ENCODE measurements at places on chromosomes 3 and 15. TPM values are rescaled to one million over a fixed set of nuclear protein-coding genes. Genes with fewer than 3 reads are reported as not detected.

- no peak for DNase-seq
Observed at GRCh38 chr3:11810276-11810675, 36.4 kb downstream of the TAMM41 start.

- DNase-seq, result peak; percentile 71
Observed at GRCh38 chr3:142993958-142994442, 7.4 kb upstream of the U2SURP start.

GRCh38 chr3:134710313-134710680 is 59.5 kb upstream of the KY start:
- DNase-seq, result no peak

DNA sequence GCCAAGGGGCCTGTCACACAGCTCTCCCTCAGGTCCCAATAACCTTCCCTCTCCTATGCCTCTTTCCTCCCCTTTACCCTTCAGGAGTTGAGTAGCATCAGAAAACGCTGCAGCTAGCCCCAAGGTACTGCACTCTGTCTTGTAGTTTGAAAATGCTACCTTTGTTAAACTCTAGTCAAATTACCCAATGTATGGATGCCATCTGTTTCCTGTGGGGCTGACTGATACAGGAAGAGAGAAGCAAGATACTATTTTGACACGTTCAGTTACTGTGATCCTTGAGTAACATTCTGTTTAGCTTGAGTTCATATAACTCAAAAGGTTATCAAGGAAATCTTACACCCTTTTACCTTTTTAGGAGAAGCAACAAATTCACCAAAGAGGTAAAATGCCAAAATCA is 493.1 kb downstream of the FHIT start:
- no peak for DNase-seq

Gene KCNH8
- 0.08 TPM for total RNA-seq

Gene SSR3
- total RNA-seq, result 145 TPM

- no peak for DNase-seq
Observed at GRCh38 chr3:26574766-26575165, 47.8 kb upstream of the LRRC3B start.

Gene AADACL2
- total RNA-seq, result not detected

- no peak for DNase-seq
Observed at GRCh38 chr3:3998140-3998922, 199.1 kb downstream of the LRRN1 start.

Gene GABRB3
- total RNA-seq, result 26.1 TPM

Gene UBE2E2
- 54.0 TPM for total RNA-seq

Gene SMCO1
- 10.7 TPM for total RNA-seq

DNA sequence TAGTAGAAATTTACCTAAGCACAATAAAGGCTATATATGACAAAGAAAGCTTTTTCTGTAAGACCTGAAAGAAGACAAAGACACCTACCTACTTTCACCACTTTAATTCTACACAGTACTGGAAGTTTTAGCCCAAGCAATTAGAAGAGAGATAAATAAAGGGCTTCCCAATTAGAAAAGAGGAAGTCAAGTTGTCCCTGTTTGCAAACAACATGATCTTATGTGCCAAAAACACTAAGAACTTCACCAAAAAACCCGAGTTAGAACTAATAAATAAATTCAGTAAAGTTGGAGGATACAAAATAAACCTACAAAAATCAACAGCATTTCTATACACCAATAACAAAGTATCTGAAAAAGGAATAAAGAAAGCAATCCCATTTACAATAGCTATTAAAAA is 190.9 kb downstream of the NR2F2 start:
- no peak for DNase-seq

DNA sequence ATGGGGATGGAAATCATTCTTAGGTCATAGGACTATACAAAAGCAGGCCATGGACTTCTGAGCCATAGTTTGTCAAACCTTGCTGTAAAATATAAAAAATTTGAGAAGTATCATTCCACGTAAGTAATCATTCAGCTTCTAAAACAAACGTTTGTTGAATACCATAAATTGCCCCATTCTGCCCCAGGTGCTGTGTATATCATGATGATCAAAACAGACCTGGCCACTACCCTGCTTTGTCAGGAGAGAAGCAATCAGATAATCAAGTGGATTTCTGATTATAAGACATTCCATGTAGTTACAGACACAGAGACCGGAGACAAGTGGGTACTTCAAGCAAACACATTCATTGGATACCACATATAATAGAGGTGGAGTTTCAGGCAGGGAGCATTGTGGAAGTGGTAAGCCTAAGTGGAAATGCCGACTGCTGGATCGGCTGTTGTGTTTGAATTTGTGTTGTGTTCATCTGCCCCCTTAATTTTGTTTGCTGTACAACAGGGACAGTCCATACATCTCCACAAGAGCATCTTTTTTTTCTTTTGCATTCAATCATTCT is 61.7 kb downstream of the TGFBR2 start:
- DNase-seq, result no peak

Gene PDZRN3
- total RNA-seq, result 30.8 TPM

Gene PLA2G4B
- total RNA-seq, result 7.2 TPM

GRCh38 chr3:26365706-26366105 is 256.9 kb upstream of the LRRC3B start:
- DNase-seq, result no peak

- no peak for DNase-seq
Observed at GRCh38 chr15:89628806-89629715, 26.2 kb downstream of the KIF7 start.

Gene ISY1
- 23.3 TPM for total RNA-seq

Gene MAGI1
- 30.0 TPM for total RNA-seq

Gene SNX33
- total RNA-seq, result 14.3 TPM

GRCh38 chr3:112650482-112650881 is 9.5 kb upstream of the CCDC80 start:
- DNase-seq, result no peak

GRCh38 chr3:71789922-71790321 is 5.0 kb upstream of the PROK2 start:
- DNase-seq, result no peak

DNA sequence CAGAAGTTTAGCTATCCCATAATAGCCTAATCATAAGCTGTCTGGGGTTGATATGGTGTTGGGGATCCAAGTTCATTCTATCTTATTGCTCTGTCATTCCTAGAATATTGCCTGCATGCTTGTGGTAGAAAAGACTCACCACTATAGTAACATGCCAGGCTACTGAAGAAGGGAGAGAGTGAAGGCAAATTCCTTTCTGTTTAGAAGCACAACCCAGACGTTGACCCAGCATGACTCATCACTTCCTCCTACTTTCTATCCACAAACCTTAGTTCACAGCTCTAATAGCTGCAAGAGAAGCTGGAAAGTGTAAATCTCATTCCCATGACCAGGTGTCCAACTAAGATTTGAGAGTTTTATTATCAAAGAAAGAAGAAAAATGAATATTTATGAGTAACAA is 57.8 kb upstream of the NMD3 start:
- no peak for DNase-seq

Gene MORF4L1
- total RNA-seq, result 306 TPM

- no peak for DNase-seq
Observed at GRCh38 chr3:14235003-14235911, 56.6 kb downstream of the LSM3 start.

DNA sequence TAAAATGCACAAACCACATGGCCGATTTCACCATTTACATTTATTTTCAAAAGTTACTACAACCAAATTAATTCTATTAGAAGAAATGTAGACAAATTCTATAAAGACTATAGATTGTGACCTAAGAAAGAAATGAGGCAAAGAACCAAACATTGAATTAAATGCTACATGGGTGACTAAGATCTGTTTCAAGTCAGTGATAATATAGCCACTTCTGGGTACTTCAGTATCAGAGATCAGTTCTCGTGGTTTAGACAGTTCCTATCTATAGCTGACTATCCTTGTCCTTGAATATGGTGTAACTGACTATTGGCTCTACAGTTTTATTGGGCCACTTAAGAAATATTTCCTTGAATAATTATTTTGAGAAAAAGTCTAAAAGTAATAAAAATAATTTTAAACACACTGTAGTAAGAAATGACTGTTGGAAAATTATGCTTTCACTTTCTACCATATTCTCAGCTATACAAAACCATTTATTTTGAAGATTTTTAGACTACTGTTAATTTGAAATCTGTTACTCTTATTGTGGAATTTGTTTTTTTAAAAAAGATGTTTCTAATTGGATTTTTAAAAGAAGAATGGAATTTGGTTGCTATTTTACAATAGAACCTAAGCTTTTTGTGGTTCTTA is 14.1 kb downstream of the KCNMB3 start:
- DNase-seq, result no peak

- no peak for DNase-seq
Observed at GRCh38 chr3:26078539-26078938, 288.6 kb downstream of the OXSM start.

Gene LRRC49
- total RNA-seq, result 33.1 TPM

Gene TMA7
- 238 TPM for total RNA-seq

- no peak for DNase-seq
Observed at GRCh38 chr3:74033381-74033780, 408.6 kb upstream of the PDZRN3 start.

DNA sequence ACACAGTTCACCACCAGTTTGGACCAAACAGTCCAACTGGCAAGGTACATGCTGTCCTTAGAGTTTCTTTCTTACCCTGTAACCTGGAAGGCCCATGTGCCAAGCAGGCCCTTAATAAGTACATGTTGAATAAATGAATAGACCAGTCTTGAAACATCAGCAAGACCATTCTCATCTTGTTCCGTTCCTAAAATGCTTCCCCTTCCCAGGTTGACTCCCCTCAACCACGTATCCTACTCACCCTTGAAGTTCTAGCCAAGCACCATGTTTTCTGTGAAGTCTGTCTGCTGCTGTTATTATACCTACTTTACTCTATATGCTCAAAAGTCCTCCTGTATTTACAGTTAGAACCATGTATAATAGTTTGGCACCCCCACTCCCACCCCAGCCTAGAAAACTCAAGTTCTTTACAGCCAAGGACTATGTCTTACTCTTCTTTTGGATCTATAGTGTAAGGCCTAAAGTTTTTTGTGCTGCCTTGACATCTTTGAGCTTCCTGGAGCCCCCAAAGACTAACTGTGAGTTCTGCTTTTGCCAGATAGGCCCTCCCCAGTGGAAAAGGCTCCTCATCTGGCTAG is 49.2 kb upstream of the SSR3 start:
- no peak for DNase-seq

Gene SEMA6D
- total RNA-seq, result 5.1 TPM

Gene CELSR3
- 0.39 TPM for total RNA-seq
